ENCODE measurements at places on chromosomes 3 and 15. TPM values are rescaled to one million over a fixed set of nuclear protein-coding genes. Genes with fewer than 3 reads are reported as not detected.

Gene EHHADH
- 4.1 TPM for total RNA-seq

Gene RTP1
- not detected for total RNA-seq

Gene NOP10
- total RNA-seq = 107 TPM

Gene TTC21A
- total RNA-seq = 4.8 TPM

Gene CAND2
- 5.0 TPM for total RNA-seq

Gene NECTIN3
- total RNA-seq = 40.4 TPM

Gene PRRT3
- total RNA-seq = 1.9 TPM

Gene MASP1
- 15.3 TPM for total RNA-seq

Gene FRMD5
- total RNA-seq = 9.3 TPM

Gene NPAP1
- total RNA-seq = under 0.01 TPM

Gene SI
- not detected for total RNA-seq

Gene CLDN16
- not detected for total RNA-seq

Gene CPN2
- total RNA-seq = not detected

Gene ISLR
- total RNA-seq = 214 TPM

Gene DLL4
- total RNA-seq = 0.16 TPM

Gene MCF2L2
- total RNA-seq = 0.09 TPM

Gene TMEM44
- 8.5 TPM for total RNA-seq

Gene PDCD6IP
- total RNA-seq = 81.0 TPM

Gene ARL6IP5
- 121 TPM for total RNA-seq

Gene CCDC191
- 2.7 TPM for total RNA-seq

Gene DLEC1
- 0.09 TPM for total RNA-seq

Gene GOLGA6B
- under 0.01 TPM for total RNA-seq

Gene SCAMP5
- 0.79 TPM for total RNA-seq

Gene C3orf33
- total RNA-seq = 1.9 TPM

Gene VWA5B2
- total RNA-seq = not detected

Gene SERPINI1
- total RNA-seq = 6.1 TPM

Gene ANAPC13
- total RNA-seq = 92.4 TPM

Data from bronchial smooth muscle cell (primary cell).